Iris pigment epithelial cell (primary cell): ENCODE measurements at places on chromosomes 5 and 9.
A peak's percentile ranks its signal among the peaks of the same experiment; 100 is the strongest.

DNA sequence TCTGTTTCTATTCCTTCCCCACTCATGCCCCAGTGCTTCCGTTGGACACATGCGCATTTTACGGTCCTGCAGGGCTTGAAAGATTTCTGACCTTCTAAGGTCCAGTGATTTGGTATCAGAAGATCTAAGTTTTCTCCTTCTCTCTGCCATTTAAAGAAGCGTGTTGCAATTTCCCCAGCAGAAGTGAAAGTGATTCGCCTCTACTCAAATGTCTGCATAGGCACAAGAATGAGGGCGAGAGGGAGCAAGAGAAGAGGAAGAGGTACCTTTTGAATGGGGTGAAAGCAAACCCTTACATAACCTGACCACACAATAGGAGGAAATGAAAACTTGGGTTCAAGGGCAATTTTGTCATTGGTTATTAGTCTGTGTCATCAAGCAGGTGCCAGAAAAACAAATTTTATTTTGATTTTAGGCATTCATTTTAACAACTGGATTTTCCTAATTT, 31.7 kb upstream of the NR3C1 start:
- peak; percentile 48 for DNase-seq

DNA sequence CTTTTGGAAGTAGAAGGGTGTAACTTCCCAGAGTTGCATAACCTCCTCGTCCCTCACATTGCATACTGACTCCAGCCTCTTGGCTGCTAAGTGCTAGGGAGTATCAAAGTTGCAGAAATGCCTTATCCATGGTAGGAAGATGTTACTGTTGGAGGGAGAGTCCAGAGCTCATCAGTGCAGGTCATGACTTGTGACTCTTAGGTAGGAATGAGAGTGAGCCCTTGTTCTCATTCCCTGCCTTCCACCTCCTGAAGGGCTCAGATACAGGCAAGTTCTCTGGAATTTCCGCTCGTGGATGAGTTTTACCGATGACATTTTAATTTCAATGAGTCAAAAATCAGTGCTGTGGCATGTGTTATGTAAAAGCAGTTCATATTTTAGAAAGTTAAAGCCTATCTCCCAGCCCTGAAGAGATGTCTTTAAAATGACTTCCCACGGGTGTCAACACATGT, 17.0 kb downstream of the IRX1 start:
- DNase-seq: no peak

GRCh38 chr9:123067136-123067535, 33.7 kb downstream of the GPR21 start:
- DNase-seq: no peak

DNA sequence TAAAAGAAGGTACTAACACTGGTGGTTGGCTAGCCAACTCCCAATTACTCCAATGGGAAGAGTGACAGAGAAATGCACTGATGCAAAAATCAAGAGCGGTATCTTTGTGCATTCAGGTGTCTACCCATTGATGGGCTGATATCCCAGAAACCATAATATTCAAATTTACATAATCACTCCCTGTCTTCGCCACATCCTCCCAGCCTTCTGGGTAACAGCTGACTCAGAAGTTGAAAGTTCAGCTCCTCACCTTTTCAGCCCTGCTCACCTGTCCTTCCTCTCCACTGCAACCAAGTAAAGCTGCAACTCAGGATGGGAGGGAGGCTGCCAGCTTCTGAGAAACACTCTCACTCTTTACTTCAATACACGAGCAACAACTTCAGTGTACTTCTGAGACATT, 6.9 kb downstream of the SUSD1 start:
- no peak for DNase-seq

GRCh38 chr9:17695482-17695881, 116.6 kb downstream of the SH3GL2 start:
- DNase-seq: no peak

- peak; percentile 94 for DNase-seq
Measured at GRCh38 chr9:121286973-121287741, 19.2 kb downstream of the GSN start.

DNA sequence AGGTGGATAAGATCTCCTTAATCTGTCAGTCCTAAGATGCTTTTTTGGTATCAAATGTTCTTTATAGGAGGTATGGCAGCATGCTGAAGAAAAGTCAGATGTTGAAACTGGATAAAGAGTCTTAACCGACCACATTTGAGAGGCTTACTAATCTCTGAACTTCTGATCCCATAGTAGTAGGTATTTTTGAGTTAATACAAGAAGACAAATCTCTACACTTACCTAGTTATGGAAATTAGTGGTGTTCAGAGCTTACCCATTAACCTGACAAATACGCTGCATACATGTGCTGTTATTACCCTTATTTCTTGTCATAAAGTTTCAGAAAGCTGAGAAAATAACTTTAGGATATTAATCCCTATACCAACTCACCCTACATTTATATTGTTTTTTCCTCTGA, 83.0 kb downstream of the ISL1 start:
- DNase-seq: no peak

DNA sequence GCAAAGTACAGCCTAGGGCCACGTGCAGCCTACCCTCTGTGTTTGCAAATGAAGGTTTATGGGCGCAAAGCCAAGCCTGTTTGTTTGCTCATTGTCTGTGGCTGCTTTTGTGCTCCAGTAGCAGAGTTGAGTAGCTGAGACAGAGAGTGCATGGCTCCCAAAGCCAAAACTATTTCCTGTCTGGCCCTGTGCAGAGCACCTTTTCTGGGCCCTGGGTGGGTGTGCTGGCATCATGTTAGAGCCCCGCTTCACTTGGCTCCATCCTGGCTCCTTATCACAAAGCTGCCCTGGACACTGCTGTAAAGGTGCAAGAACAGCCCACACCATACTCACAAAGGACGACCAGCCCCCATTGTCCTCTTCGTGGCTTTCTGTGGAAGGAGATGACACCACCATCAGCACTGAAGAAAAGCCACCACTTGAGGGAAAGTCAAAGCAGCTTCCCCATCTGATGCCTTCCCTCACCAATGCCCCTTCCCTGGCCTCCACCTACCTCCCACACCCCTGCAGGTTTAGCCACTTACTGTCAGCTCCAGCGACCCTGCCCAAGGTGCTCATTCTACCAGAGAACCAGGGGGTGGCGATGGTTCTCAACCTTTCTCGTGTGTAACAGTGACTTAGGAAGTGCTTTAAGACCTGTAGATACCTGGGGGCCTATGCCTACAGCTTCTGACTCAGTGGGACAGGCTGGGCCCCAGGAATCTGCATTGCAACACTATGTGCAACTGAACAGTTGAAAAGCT, 23.4 kb downstream of the LCP2 start:
- DNase-seq: peak; percentile 2

DNA sequence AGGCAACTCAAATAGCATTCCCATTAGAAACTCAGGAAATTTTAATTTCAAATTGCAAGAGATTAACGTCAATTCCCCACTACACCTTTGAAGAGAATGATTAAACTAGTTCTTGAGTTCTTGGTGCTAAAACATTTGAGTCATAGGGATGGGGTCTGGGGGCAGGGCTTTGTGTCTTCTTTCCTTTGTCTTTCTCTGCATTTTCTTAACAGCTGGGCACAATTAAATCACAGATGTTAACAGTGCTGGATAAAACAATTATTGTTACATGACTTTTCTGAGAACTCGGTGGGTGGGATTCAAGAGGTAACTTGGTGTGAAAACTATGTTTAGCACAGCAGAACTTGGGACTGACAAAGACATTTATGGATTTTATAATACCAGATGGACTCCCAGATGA, 351.9 kb upstream of the TNC start:
- DNase-seq: no peak

GRCh38 chr5:73230264-73231245, 57.6 kb downstream of the TMEM174 start:
- DNase-seq: no peak

- peak; percentile 70 for DNase-seq
Measured at GRCh38 chr9:98118640-98119601, at the start of gene TRIM14. TRIM14 (minus strand) TSS chr9:98119222; CDS start chr9:98119188, 34 bp downstream.

DNA sequence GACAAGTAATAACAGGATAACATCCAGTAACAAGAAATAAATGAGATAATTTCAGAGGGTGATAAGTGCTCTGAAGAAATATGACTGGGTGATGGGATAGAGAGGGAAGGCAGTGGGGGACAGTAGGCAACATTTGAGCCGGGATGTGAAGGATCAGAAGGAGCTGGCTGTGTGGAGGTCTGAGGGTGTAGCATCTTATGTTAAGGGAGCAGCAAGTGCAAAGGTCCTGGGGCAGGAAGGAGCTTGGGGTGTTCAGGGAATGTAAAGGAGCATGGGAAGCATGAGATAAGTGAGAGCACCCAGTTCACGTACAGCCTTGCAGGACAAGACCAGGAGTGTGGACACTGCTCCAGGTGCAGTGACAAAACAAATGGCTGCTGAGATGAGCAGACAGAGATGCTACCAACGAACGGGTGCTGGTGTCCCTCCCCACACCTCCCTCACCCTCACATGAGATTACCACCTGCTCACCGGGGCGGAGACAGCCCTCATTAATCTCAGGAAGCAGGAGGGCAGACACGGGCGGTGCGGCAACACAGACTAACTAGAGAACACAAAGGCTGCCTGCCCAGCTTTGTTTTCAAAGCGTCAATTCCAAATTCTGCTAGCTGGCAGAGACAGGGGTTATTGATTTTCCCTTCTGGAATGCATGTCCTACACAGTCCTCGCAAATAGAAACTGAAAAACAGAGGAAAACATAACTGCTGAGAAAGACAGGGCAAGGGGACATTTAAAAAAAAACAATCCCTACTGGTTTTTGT, 298.1 kb upstream of the PANK3 start:
- no peak for DNase-seq

- no peak for DNase-seq
Measured at GRCh38 chr5:104564530-104564929, 1001.9 kb upstream of the NUDT12 start.

- no peak for DNase-seq
Measured at GRCh38 chr5:145739843-145740242, 95.3 kb downstream of the PRELID2 start.

DNA sequence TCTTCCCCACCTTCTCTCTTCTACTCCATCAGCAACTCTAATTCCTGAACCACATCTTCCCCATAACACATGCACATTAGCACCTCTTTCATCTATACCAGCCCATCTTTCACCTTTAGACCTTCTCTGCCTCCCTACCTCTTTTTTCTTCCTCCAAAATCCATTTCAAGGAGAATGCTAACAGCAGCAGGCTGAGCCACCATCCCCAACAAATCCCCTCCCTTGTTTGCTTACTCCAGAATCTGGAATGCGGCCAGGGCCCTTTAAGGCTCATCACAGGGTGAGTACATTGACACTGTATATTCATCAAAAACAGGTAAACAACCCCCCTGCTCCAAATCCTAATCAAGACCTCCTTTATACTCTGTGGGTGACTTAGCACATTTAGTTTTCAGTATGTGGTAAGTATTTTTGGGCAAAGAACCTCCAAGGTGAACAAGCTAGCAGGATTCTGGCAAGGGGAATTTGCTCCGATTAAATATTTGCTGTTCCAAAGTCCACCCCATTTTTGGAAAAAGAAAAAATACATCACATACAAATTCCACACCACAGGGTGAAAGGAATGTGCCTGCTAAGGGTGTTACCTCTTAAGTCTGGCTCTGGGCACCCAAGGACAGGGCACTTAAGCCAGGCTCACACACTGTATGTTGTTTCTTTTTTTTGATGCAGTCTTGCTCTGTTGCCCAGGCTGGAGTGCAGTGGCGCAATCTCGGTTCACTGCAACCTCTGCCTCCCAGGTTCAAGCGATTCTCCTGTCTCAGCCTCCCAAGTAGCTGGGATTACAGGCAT, 71.4 kb downstream of the SERINC5 start:
- no peak for DNase-seq

- no peak for DNase-seq
Measured at GRCh38 chr9:118003240-118003639, 299.0 kb downstream of the TLR4 start.

DNA sequence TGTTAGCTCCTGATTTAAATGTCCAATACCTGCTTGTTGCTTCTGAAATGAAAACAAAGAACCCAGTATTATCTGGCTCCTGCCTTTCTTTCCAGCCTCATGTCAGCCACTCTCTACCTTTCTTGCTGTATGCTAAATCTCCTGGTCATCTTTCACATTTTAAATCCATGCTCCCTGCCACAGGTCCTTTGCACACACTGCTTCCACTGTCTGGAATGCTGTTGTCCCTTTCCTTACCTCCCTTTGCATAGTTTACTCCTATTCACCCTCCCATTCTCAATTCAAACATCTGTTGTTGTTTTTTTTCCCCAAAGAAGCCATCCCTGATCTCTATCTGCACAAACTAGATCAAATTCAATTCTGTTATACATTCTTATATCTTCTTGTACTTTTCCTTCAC, 97.0 kb upstream of the NR4A3 start:
- DNase-seq: no peak
